Glutamatergic neuron (in vitro differentiated cells): ENCODE measurements at places on chromosomes 11 and 22.

GRCh38 chr22:18985780-18986179 is 49.7 kb upstream of the PRODH start:
- no peaks in the 10 kb centered on the region for H3K27me3 ChIP-seq
- no peak overlapping the region for H3K27ac ChIP-seq
- no peaks in the 10 kb centered on the region for H3K4me1 ChIP-seq

GRCh38 chr22:46262449-46263215 is 511 bp downstream of the PKDREJ start:
- no peak overlapping the region for H3K27ac ChIP-seq
- H3K36me3 ChIP-seq = peaks cover 46% of the 10 kb centered on the region
- DNase-seq = peak; percentile 58
- H3K4me3 ChIP-seq = no peak overlapping the region
- peaks cover 2% of the 10 kb centered on the region for H3K4me1 ChIP-seq

DNA sequence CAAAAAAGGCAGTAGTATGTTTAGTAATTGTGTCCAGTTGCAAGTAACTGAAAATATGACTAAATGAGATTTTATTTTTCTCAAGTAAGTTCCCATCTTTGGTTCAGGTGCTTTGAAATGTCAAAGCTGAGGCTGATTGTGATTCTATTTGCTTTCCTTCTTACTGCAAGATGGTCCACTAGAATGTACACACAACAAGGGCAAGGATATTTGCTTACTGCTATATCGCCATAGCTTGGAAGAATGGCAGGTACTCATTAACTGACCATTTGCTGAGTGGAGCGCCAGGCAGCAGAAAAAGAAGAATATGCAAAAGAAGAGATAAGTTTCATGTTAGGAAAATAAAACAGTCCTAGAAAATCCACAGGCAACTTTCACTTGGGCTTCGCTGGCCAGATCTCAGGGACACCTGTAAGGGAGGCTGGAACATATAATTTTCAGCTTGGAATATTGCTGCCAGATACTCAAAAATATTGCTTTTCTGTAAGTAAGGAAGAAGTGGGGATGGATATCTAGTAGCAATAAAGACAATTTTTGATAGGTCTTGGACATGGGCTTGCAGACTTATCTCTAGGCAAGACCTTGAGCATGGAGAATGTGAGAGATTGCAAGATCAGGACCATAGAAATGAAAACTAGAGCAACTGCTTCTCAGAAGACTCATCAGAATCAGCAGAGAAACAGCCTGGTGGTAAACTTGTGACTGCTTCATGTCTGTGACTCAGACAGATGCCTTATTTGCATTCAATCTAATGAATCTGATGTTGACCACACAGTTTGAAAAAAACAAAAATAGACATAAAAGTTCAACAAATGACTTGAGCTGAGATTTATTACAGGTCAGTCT is 44.8 kb upstream of the OR9Q1 start:
- H3K36me3 ChIP-seq = no peaks in the 10 kb centered on the region
- H3K27ac ChIP-seq = no peak overlapping the region
- no peaks in the 10 kb centered on the region for H3K27me3 ChIP-seq
- DNase-seq = no peak
- H3K4me1 ChIP-seq = no peaks in the 10 kb centered on the region
- no peak overlapping the region for H3K4me3 ChIP-seq

GRCh38 chr11:73969091-73969490 is 13.6 kb downstream of the UCP2 start:
- H3K27me3 ChIP-seq = peaks cover 2% of the 10 kb centered on the region
- no peak overlapping the region for H3K4me3 ChIP-seq
- H3K27ac ChIP-seq = no peak overlapping the region
- H3K36me3 ChIP-seq = peaks cover 5% of the 10 kb centered on the region

DNA sequence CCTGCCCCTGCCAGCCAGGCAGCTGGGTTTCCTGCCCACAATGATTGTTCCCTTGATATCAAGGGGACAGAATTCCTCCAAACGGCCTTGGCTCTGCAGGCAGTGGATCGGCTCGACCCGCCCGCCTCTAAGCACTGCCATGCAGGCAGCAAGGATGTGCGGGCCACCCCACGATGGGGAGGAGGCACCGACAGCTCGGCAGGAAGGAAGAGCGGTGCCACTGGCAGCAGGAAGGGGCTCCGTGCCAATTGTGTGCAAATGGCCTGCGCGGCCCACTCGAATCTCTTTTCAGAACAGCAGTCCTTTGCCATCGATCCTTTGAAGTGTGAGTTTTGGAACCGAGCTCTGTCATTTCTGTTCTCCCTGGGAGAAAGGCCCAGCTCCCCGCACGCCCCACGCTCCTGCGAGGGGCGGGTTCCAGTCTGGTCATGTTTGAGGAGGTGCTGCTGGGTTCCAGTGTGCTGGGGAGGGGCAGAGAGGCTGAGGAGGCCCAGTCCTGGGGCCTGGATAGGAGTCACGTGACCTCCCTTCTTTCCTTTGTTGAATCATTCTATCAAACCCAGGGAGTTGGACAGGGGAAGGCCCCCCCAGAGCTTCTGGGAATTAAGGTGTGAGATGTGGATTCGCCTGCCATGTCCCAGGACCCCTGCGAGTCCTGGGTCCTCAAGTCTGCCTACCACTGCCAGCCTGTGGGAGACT is 406.0 kb downstream of the CTTN start:
- peaks cover 9% of the 10 kb centered on the region for H3K27me3 ChIP-seq
- H3K27ac ChIP-seq = no peak overlapping the region
- no peak for DNase-seq
- no peak overlapping the region for H3K4me3 ChIP-seq
- H3K36me3 ChIP-seq = peaks cover 8% of the 10 kb centered on the region
- no peaks in the 10 kb centered on the region for H3K4me1 ChIP-seq

GRCh38 chr11:119709638-119710346 is 19.2 kb downstream of the NECTIN1 start:
- peak overlapping the region; percentile 77 for H3K4me3 ChIP-seq
- peaks cover 6% of the 10 kb centered on the region for H3K36me3 ChIP-seq
- H3K27ac ChIP-seq = peak overlapping the region; percentile 97
- H3K4me1 ChIP-seq = peaks cover 57% of the 10 kb centered on the region
- peaks cover 10% of the 10 kb centered on the region for H3K27me3 ChIP-seq

GRCh38 chr11:60857378-60858232 is 1.9 kb upstream of the PTGDR2 start:
- H3K27me3 ChIP-seq = peaks cover 9% of the 10 kb centered on the region
- no peak overlapping the region for H3K27ac ChIP-seq
- H3K36me3 ChIP-seq = peaks cover 5% of the 10 kb centered on the region
- no peak for DNase-seq
- no peak overlapping the region for H3K4me3 ChIP-seq

DNA sequence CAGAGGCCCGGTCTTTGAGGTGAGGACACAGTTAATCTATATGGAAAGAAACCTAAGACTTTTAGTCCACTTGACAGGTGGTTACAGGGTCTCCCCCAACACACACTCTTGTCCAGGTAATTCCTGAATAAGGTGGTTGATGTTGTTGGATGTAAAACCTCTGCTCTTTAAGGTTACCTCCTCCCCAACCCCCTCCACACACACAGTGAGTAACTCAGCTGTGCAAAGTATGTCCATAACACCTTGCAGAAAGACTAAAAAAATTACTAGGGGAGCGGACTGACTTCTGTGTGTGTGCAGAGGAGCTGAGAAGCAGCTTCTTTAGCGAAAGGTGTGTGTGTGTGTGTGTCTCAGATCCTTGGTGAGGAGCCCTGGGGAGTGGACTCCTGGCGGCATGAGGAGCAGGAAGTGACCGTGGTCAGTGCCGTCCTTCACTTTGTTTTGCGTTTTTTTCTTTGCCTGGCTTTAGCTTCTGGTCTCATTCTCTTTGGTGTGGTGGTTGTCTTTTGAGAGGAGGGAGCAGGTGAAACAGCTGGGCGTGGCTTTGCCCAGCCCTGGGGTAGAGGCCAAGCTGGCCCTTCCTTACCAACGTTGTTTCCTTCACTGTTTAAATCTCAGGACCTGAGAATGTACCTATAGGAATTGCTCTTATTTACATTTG is 1.7 kb downstream of the ZBED4 start:
- H3K27ac ChIP-seq = peak overlapping the region; percentile 95
- peaks cover 31% of the 10 kb centered on the region for H3K4me1 ChIP-seq
- H3K4me3 ChIP-seq = peak overlapping the region; percentile 96
- peaks cover 18% of the 10 kb centered on the region for H3K27me3 ChIP-seq
- DNase-seq = no peak
